LHCN-M2 (cell line): ENCODE measurements at places on chromosomes 2 and 18.

GRCh38 chr18:74488864-74489263, 7.3 kb upstream of the CNDP2 start:
- DNase-seq: no peak

DNA sequence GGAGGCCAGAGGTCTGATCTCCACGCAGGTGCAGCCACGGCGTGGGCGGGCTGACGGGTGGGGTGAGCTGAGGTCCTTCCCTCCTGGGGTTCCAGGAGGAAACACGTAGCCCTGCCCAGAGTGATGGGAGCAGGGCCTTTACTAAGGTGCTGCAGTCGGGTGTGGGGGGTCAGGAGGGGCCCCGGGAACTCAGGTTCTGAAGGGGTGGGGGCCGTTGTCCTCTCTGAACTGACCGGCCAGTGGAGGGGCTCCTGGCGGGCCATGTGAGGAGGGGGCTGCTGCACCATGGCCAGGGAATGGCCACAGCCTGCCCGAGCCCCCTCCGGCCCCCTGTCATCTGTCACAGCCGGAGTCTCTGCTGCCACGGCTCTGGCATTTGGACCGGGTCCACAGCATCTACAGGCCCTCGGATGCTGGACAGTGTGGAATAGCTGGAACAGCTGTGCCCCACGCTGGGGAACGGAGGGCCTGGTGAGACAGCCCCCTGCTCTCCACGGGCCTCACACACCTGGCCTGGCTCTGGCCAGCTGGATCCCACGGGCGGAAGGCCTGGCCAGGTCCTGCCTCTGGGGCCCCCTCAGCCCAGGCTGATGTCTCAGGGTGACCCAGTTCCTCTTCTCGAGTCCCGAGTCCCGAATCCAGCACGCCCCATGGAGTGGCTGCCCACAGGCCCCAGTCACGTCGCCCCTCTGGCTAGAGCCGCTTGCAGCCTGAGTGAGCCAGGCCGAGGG, 145.6 kb upstream of the GPC1 start:
- DNase-seq: no peak

DNA sequence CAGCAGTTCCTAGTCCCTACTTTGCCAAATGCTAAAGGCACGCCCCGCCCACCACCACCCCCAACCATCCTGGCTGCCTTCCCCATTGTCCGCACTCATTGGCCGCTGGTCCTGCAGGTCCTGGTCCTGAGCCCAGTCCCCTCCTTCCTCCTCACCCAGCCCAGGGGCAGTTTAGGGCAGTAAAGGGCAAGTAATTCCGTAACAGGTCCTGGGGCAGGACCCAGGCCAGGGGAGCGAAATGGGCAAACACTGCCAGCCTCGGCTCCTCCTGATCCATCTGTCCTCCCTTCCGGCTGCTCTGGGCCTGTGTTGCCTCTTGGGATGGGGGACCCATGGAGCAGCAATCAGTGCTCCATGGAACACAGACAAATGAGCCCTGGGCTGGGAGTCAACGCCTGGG, 6.1 kb downstream of the ADCY3 start:
- no peak for DNase-seq

- DNase-seq: peak; percentile 90
These were observed 41.9 kb upstream of the LIMS1 start for GRCh38 chr2:108492364-108492763.

- no peak for DNase-seq
These were observed 104.8 kb downstream of the LBH start for GRCh38 chr2:30336084-30336483.

DNA sequence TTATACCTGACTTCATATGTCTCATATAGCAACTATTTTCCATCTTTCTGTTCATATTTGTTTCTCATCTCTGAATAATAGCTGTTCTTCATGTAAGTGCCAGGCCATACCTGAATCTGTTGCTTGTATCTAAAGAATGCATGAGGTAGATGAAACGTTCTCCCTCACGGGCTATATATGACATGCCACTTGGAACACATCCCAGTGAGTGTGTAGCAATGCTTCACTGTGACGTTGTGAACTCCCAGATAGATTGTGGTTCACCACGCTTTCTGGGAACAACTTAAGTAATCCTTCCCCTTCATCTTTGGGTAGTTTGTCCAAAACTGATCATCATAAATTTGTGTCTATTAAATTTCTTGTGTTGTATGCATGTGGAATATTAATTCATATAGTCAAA, 60.1 kb downstream of the RDH14 start:
- peak; percentile 77 for DNase-seq
